ENCODE measurements at places on chromosomes 6 and 20.
A peak's percentile ranks its signal among the peaks of the same experiment; 100 is the strongest.

GRCh38 chr20:34515484-34516246, 557 bp upstream of the DYNLRB1 start:
- peak; percentile 53 for DNase-seq

DNA sequence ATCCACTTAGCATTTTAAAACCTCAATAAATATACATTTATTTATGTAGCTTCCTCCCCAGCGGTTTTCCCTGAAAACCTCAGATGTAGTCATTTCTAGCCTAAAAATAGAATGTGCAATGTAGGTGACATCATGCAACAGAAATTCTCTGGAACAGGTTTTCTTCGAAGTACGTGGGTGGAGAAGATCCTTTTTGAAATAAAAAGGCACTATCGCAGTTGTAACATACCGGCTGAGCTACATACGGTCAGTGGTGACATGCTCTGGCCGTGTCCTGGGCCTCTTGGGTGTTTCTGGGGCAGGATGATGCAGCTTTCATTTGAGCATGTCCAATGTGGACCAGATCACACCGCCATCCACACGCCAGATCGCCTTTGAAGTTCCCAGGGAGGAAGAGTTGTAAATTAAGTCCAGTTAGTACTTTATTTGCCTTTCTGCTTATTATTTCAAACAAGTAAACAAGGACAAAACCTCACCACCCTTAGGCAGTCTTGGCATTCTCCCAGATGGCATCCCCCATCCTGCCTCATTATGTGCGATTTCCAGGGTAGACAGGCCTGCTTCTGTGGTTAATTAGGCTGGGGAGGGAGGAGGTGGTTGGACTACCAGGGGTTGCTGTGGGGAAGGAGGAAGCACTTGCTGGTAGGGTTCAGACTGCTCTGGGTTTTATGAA, 109.5 kb upstream of the CLDN20 start:
- DNase-seq = no peak

DNA sequence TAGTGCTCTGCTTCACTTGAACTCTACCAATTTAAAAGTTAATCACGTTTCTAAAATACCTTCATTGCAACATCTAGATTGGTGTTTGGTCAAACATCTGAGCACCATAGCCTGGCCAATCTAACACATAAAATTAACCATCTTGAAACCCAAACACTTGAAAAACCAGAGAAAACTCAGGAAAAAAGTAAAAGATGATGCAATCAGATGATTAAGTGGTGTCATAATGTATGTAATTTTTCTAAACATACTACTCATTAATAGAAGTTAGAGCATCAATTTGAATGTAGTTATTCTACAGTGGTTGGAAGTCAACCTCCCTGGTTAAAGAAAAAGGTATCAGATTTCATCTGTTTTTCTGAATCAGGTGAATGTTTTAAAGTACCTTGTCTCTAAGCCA, 228.6 kb upstream of the ID4 start:
- DNase-seq = no peak

GRCh38 chr20:36462440-36463211, 78.7 kb upstream of the MYL9 start:
- no peak for DNase-seq

DNA sequence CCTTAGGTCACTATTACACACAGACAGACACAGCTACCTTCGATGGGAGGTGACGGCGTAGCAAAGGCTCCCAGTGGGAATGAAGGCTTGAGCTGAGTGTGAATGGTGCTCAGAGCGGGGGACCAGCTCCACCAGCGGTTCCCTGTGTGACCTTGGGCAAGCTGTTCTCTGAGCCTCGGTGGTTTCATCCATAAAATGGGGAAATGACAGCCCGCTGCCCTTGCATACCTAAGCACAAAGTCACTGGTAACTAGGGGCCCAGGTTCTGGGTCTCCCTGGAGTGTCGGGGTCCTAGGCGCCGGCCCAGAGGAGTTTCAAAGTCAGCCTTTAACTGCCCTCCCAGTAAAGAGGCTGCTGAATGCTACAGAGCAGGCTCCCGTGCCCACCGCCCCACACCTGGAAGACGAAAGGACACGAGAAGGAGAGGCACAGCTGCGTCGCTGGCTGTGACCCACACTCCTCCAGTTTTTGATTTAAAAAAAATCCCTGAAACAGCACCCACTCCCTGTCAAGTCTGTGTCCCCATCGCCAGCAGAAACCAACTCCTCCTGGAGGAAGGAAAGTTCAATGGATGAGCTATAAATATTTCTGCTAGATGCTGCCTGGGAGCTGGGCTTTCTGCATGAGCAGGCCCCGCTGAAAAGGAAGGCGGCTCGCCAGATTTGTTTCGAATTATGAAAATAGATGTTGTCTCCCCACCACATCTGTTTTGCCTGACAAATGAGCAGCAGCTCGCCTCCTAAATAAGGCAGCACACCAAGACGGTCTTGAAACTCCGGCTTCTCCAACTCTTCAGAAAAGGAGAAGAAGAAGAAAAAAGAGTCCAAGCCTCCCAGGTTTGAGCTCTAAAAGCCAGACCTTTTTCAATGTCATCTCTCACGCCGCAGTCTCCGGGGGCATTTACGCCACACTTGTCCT, 27.4 kb downstream of the PMEPA1 start:
- no peak for DNase-seq

DNA sequence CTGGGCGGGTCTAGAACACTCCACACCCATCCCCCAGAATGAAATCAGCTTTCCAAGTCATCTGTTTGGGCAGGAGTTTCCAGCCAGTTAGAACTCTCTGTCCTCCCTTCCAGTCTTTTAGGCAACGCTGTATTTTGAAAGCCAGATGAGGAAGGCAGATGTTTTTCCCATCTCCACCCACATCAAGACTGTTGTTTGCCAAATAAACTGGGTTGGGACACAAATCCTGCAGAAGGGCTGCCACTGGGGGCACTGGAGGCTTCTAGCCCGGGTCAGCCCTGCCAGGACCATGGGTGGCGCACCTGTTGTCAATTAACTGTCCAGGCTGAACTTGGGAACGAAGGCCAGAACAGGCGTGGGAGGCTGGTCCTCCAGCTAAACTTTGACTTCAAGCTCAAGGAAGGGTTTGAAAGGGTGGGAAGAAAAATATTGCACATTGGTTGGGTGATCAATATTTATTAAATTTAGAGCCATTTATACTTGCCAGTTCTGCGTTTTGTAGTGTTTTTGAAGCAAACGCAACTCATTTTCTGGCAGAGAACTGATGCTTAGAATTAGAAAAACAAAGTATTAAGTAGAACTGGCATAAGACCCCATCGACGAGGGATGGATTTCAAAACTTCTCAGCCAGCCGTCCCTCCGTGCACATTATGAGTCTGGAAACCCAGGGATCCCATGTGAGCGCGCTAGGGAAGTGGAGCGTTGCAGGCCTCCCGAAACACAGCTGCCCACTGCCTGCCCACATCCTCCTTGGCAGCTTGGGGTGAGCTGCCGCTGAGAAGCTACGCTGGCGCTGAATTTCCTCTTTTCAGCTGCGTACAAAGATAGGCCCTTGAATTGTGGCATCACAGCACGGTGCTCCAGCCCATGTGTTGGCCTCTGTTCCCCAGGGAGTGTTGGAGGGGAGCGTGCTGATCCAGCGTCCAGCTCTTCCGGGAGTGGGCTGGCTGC, 297.4 kb downstream of the QKI start:
- no peak for DNase-seq

GRCh38 chr6:85126485-85127167, 323.3 kb upstream of the NT5E start:
- DNase-seq = no peak

- DNase-seq = no peak
These were observed 1.3 kb upstream of the NNAT start for GRCh38 chr20:37519508-37520418.
